ENCODE measurements at places on chromosomes 1 and 21.

GRCh38 chr1:178497903-178498478 lies 1.2 kb upstream of the CLEC20A start:
- no peak for DNase-seq

GRCh38 chr1:214966346-214966745 lies 116.2 kb upstream of the KCNK2 start:
- DNase-seq = no peak

DNA sequence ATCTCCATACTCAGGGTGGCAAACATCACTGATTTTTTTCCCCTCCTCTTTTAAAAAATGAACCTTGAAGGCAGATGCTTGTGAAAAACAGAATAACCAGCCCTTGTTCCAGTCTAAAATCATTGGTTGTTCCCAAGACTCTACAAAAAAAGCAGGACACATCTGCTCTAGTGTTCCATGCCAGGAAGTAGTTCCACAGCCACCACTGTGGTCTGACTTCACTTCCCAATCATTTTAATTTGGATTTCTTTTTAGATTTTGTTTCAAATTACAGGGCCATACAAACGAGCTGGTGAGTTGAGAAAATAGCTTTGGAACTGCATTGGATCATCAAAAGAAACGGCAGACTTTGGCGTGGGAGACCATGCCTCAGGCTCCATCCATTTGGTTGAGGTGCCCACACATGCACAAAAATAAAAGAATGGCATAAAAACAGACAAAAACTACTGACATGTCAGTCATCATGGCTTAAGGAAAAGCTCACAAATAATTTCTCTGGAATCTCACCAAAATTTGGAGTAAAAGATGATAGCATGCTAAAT lies 210.0 kb downstream of the GABPA start:
- no peak for DNase-seq

- DNase-seq = no peak
Observed at GRCh38 chr1:19636065-19636464, 8.0 kb upstream of the NBL1 start.

GRCh38 chr1:17419626-17420328 lies 19.7 kb downstream of the RCC2 start:
- DNase-seq = peak; percentile 51
